ENCODE measurements at places on chromosomes 6 and 20. TPM values are rescaled to one million over a fixed set of nuclear protein-coding genes. Genes with fewer than 3 reads are reported as not detected.

DTD1 gene
- 120 TPM for total RNA-seq

KIF25 gene
- total RNA-seq: not detected

UBE2C gene
- total RNA-seq: 392 TPM

EBF4 gene
- total RNA-seq: not detected

RSPO3 gene
- total RNA-seq: 0.11 TPM

GRCh38 chr6:111942561-111942960 lies 69.3 kb upstream of the FYN start:
- DNase-seq: no peak

GRCh38 chr20:35621560-35621946 lies 5.9 kb downstream of the SPAG4 start:
- DNase-seq: no peak

GRCh38 chr6:52087498-52087999 lies at the start of gene PKHD1:
Gene PKHD1, minus strand, starts transcription at chr6:52087613. Its CDS starts 2,680 bp downstream, at chr6:52084933.
- peak; percentile 4 for DNase-seq

- no peak for DNase-seq
Observed at GRCh38 chr6:15420959-15421438, 175.1 kb downstream of the JARID2 start.

DNA sequence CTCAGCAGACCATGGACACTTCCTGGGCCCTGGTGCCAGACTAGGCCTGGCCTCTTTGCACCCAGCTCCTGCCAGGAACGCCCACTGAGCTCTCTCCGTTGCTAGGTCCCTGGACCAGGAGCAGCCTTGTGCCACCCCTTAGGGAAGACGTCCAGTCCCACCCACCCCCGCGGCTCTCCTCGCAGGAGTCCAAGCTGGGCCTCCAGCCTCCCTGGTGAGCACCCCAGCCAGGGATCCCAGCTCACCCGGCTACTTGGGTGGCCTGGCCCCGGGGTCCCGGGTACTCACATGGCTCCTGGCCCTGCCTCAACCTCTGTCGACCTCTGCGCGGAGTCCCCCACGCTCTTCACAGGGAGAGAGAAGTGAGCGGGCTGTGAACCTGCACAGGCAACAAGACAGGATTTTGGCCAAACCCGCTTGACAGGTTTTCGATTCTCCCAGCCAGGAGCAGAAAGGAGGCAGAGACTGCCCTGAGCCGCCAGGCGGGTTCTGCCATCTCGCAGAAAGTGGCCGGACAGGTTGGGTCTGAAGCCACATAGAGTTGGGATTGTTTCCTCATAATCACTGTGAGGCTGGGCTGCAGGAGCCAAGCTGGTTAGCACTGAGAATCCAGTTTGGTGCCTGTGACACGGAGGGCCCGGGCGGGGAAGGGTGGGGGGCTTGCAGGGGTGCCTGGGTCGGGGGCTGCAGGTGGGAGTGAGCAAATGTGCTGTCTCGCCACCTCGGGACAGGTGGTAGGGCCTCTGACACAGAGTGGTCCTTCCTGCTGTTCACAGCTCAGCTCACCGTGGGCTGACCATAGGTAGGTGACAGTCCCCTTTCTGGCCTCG lies at the start of gene RBBP8NL:
Gene RBBP8NL, minus strand, starts transcription at position 368 of the 830 bp plus-strand sequence. CDS start 7,892 bp downstream, outside the sequence.
- DNase-seq: no peak

DNA sequence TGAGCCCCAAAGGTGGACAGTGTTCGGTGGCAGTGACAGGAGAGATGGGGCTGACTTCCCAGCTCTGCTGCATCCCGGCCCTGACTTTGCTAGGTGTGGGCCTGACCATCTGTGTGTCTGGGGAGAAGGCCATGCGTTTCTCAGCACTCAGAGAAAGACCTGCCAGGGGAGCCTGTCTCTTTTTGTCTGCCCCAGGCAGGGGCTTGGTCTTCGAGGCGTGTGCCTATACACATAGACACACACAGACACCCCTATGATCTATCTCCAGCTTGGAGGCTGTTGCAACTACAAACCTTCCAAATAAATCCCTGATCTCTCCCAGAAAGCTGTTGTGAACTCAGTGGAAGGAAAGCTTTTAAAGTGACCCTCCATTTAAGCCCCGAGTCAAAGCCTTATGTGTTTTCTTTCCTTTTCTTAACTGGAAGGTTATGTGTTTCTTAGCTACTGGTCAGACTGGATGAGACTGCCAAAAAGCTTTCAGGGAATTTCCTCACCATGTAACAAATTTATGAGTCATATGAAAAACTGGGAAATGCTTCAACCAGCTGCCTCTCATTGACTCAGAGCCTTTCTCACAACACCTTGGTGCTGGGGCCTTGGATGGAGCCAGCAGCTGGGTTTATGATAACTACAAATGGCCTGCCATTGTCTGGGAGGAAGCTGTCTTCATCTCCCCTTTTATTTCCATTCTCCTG lies 102.6 kb downstream of the CDC5L start:
- peak; percentile 95 for DNase-seq

DNA sequence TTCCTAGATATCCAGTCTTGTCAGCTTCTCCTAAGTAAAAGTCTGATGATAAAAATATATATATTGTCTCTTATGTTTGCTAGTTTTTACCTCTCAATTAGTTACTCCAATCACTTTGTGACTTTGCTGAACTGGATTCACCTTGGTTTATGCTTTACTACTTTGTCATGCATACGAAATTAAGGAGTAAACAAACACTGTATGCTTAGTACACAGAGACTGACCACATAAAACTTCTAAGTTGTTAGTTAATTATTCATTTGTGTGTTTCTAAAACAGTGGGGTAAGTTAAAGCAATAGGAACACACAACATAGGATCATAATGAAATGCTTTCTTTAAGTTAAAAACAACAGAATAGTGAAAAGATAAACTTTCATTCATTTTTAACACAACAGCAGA lies 877.3 kb upstream of the MAP3K7 start:
- DNase-seq: no peak

DNA sequence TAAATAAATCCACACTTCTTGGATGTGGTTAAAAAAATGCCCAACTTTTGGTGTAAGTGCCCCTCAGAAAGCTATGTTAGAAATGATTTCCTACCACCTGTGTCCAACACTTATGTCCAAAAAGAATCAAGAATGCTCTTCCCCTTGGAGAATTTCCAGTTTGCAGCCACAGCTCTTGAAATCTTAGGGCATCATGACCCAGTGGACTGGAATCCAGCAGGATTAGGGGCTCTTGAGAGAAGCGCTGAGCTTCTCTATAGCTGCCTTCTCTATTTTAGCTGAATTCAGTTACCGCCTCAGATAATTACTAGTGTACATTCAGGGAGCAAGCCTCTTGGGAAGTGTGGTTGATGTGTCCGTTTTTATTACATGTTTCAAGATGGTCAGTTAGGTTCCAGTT lies 2.5 kb downstream of the PHACTR1 start:
- DNase-seq: peak; percentile 8

- peak; percentile 92 for DNase-seq
Observed at GRCh38 chr6:146289816-146290588, 253.6 kb upstream of the RAB32 start.

DNA sequence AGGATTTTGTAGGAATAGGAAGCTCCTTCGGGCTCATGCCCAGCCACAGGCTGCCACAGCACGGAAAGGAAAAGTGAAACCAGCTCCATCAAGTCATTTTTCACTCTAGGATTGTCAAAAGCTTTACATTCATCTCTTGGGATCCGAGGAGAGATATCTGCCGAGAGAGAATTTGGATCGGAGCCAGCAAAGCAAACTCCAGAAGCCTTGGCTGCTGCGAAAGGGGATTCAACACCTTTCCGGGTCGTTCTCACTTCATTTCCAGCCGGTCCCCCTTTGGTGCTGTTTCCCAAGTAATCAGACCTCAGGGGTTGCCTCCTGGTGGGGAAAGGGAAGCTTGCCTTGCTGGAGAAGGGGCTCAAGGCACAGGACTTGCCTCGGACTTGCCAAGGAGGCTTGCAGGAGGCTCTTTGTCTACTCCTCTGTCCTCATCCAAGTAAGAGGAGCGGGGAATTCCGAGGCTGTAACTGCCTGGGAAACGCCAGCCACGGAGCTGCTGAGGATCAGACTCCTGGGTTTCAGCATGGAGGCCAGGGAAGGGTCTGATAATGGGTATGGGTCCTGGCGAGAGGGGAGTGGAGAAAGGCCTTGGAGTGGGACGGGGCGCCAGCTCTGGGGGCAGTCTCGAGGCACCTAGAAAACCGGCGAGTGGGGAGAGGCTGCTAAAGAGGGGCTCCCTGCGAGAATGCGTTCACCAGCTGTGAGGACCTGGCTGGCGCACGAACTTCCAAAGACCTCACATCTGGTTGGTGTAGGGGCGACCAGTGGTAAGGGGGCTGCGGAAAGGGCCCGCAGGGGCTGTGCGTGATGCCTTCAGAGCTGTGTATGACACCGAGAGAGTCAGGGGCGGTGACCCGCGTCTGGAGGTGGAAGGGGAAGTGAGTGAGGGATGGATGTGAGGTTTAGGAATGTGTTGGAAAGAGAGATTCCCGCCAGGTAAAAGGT lies 702 bp downstream of the ETV7 start:
- DNase-seq: peak; percentile 15

DNA sequence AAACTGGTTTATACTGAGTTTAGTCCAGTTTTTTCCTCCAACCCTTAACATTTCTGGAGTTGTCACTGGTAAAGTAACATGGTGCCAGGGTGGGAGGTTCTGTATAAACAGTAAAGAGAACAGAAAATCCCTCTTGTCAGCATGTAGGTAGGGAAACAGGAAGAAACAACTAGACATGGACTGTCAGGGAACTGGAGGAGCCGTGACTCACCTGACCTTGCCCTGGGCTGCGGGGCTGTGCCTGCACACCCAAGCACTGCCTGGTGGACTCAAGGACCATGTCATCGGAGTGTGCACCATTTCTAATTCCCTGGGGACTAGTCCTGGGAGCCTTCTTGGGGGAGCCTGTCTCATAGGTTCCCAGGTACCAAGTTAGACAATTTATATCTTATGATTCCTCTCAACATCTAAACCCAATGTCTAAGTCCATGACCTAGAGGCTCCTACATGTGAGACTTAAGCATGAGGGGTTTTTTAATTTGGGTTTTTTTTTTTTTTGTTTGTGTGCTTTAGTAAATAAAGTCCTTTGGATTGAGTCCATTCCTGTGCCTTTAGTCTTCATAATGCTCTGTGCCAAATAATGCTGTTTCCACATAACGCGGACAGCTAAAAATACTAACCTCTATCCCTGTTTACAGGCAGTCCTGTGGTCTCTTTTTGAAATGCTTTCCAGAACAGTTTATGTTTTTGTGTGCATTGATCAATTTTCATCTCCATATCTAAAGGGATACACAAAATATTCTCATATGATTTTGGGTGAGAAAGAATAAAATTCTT lies 136.9 kb upstream of the SUPT3H start:
- peak; percentile 65 for DNase-seq

- no peak for DNase-seq
Observed at GRCh38 chr6:108364470-108364869, 69.6 kb downstream of the AFG1L start.

DNA sequence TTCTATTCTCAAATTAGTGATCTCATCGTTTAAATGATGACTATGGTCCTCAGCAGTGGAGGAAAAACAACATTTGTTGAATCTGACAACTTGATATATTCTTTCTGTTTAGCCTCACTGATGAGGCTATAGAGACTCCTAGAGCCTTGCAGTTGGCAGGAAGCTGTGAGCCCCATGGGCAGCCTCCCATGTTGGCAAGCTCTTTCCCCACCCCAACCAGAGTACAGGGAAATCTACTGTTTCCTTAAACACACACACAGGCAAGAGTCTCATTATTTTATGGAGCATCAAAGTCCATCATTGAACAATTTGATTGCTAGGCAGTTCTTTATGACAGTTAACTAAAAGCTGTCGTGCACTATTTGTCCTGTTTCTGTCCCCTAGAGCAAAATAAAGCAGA lies 498.2 kb upstream of the CITED2 start:
- no peak for DNase-seq

DNA sequence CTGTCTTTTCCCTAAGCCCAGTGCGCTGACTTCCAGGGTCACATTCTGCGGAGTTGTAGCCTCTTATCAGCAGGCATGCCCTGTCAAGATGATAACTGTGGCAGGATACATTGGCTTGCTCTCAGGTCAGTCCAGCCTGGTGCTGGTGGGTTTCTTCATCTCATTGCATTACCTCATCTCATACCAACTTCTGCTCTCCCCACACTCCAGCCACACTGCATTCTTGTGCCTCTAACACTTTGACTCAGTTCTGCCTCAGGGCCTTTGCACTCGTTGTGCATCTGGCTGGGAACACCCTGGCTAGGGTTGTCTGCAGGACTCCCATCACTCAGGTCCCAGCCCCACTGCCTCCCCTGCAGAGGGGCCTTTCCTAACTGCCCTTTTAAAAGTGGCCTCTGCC lies 110.3 kb upstream of the BACH2 start:
- no peak for DNase-seq

GRCh38 chr20:53918949-53919361 lies 151.4 kb downstream of the BCAS1 start:
- no peak for DNase-seq

- no peak for DNase-seq
Observed at GRCh38 chr6:149761438-149761837, 11.9 kb downstream of the PCMT1 start.

GRCh38 chr6:92888316-92888715 lies 531.0 kb downstream of the EPHA7 start:
- no peak for DNase-seq

- DNase-seq: no peak
Observed at GRCh38 chr6:3542032-3542640, 85.3 kb upstream of the SLC22A23 start.

Measured in HT1080 (cell line).